ENCODE measurements at places on chromosomes 4 and X.
A peak's percentile ranks its signal among the peaks of the same experiment; 100 is the strongest.

- no peak for DNase-seq
Observed at GRCh38 chrX:138756234-138756633, 44.7 kb upstream of the FGF13 start.

GRCh38 chr4:147480502-147480890 is 401 bp upstream of the EDNRA start:
- DNase-seq, result no peak

DNA sequence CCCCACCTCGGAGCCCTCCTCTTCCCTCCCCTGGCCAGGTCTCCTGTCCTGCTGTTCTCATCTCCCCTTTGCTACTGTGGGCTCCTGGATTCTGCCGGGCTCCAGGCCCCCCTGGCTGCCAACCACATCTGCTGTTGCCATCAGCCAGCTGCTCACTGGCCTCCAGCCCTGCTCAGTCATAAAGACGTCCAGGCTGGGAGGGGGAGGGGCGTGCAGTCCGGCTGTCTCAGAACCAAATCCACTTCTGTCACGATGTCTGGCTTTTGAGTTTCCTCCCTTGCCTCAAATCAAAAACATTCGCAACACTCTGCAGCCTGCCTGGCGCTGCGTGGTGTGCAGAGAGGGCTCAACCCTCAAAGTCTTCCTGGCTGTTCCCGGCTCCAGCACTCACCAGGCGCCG is 7.1 kb downstream of the RASL11B start:
- DNase-seq, result no peak

DNA sequence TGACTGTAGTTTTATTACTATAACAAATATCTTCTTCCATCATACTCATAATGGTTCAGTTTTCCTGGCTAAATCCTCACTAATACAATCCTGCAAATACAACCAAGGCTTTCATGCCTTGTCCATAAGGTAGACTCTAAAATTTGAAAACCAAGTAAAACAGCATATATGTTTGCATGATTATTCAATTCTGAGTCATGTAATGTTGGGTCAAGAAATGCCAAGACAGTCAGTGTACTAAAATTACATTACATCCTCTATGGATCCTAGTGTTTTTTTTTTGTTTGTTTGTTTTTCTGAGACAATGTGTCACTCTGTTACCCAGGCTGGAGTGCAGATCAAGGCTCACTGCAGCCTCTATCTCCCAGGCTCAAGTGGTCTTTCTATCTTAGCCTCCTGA is 38.6 kb upstream of the TEX13D start:
- DNase-seq, result no peak

- no peak for DNase-seq
Observed at GRCh38 chr4:82782626-82783345, 15.8 kb downstream of the SCD5 start.

GRCh38 chrX:131881194-131881593 is 141.9 kb upstream of the STK26 start:
- no peak for DNase-seq

DNA sequence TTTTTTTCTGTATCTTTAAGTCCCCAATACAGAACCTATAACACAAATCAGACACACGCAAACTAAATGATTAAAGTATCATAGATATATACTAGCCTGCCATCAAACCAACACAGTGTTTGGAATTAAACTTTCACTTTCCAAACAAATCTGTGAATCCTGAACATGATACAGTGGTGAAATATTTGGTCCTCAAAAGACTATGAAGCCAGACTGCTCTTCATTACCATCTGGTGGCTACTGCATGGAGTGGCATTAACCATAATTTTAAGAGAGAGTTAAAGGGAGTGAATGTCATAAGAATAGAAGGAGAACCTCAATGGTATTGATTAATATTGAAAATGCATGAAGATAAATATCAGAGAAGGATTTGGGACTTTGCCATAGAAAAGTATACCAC is 9.2 kb upstream of the GABRA4 start:
- DNase-seq, result no peak

DNA sequence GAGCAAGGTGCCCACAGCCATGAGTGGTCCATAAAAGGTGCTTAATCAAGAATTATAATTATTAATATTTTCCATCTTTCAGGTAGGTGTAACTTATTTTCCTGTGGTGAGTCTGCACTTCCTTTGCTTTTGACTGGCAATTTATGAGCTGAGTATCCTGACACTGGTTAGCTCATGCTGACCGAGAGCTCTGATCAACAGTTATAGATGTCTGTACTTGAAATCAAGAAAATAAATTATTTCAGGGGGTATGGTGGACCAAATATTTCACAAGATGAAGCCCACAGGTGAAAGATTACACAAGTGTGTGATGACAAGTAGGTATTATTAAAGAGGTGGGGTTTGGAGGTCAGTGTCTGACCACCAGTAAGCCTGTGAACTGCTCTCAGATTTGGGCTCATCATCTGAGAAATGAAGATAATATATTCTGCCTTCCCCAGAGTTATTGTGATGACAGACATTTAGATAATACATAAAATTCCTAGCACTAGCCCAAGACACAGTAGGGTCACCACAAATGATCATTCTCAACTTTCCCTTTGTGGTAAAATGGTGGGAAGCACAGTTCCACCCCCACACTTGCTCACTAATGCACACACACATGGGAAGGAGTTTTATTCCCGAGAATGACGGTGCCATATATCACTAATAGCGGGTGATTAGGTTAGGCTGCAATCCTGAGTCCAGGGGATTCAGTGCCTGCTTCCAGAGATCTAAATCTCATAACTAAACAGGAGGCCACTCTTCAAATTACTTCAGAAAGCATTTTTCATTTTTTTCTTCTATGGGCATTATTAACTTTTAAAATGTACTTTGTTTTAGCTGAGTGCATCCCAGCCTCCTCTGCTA is 34.0 kb upstream of the PACRGL start:
- DNase-seq, result no peak

DNA sequence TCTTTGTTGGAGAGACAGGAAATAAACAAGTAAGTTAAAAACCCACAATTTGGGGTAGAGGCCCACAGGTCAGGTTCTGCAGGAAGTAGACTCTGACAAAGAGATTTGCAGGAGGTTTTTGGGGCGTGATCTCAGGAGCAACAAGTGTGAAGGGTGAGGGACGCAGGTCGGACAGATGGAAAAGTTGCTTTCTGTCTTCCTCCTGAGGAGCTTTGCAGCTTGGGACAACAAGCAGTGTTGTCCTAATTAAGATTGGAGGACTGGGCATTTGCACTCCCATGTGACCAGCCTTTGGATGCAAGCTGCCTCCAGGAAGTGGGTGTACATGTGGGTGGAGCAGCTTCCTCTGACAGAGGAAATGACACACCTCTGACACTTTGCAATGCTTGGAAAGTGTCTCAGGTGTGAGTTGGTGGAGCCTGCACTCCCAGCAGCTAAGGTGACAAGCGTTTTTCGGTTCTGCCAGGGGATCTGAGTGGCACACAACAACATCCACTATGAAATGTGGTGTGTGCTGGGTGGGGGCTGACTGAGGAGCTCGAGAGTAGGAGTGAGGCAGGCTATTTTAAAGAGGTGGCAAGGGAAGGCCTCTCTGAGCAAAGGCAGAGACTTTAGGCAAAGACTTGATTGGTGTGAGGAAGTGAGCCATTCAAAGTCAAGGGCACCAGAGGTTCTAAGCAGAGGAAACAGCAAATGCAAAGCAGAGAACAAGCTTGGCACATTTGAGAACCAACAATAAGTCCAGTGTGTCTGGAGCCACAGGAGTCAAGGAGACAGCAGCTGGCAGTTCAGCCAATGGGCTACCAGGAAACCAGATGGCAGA is 339.8 kb upstream of the GATB start:
- no peak for DNase-seq

- DNase-seq, result peak; percentile 11
Observed at GRCh38 chrX:25144043-25144940, 128.5 kb upstream of the ARX start.

GRCh38 chr4:54728368-54728767 is 70.6 kb downstream of the KIT start:
- no peak for DNase-seq

DNA sequence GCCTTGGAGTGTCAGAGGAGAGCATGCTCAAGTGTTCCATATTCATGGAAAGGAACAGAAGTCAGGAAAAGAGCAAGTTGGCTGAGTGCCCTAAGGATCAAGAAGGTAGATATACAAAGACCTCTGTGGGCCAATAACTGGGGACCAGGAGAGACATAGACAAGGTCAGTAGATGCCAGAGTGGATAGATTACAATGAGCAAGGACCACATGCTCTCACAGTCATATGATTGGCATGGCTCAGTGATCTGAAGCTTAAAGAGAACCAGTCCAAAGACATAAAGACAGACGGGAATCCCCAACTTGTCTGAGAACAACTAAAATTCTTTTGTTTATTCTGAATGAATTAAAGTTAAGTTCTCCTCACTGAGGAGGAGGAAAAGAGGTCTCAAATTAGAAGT is 289.7 kb downstream of the HS3ST1 start:
- DNase-seq, result no peak

- no peak for DNase-seq
Observed at GRCh38 chr4:18185491-18185890, 163.9 kb upstream of the LCORL start.

- peak; percentile 11 for DNase-seq
Observed at GRCh38 chr4:4541040-4541631, 712 bp downstream of the STX18 start.

- no peak for DNase-seq
Observed at GRCh38 chr4:10178763-10179162, 62.2 kb upstream of the WDR1 start.

GRCh38 chrX:17443556-17443955 is 68.6 kb downstream of the NHS start:
- DNase-seq, result no peak

- no peak for DNase-seq
Observed at GRCh38 chr4:56314207-56314915, 72.9 kb downstream of the AASDH start.

GRCh38 chr4:188821500-188821899 is 682.3 kb downstream of the TRIML1 start:
- no peak for DNase-seq

- no peak for DNase-seq
Observed at GRCh38 chr4:83574247-83574646, 38.3 kb downstream of the GPAT3 start.

- no peak for DNase-seq
Observed at GRCh38 chr4:176601124-176601523, 191.6 kb downstream of the VEGFC start.

DNA sequence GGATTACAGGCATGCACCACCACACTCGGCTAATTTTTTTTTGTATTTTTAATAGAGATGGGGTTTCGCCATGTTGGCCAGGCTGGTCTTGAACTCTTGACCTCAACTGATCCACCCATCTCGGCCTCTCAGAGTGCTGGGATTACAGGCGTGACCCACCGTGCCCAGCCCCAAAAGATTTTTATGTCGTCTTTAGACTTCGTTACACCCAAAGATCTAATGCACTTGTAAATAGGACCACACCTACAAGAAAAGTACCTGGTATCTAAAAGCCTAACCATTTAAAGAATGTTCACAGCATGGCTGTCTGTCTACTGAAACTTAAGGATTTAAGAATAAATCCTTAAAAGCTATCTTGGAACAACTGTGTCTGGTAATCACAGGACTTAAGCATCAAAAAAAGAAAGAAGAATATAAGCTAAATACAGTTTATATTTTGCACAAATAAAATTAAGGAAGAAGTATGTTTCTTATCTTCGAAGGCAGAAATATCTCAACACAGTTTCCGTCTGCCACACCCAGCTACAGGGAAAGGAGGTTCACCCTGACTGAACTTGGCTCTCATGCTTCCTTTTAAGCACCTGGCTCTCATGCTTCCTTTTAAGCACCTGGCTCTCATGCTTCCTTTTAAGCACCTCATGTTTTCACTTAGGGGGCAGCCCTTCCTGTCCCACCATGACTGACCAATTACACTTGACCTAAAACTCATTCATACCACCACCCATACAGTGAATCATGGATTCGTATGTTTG is 92.0 kb upstream of the STS start:
- no peak for DNase-seq

DNA sequence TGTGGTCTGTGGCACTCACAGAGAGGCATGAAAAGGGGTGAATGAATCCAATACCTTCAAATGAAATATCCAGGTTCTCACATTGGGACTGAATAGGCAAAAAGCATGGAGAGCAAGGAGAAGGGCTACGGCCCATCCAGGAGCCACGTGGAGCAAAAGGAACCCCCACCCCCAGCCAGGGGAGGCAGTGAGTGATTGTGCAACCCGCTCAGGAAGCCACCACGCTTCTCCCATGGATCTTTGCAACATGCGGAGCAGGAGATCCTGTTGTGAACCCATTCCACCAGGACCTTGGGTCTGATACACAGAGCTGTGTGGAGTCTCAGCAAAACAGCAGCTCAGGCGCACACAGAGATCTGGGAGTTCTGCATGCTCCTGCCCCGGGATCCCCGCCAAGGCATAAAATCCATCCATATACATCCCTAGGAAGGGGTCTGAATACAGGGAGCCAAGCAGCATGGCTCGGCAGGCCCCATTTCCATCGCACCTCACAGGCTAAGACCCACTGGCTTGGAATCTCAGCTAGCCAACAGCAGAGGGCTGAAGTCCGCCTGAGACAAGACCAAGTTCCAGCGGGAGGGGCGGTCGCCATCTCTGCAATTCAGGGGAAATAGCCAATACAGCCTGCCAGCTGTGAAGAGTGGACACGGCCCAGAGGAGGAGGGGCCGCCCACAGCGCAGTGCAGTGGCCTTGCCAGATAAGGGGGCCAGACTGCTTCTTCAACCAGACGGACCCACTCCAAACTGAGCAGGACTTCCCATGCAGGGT is 80.2 kb downstream of the FGF16 start:
- DNase-seq, result no peak

- no peak for DNase-seq
Observed at GRCh38 chr4:5446595-5447226, 261.6 kb downstream of the EVC2 start.

- no peak for DNase-seq
Observed at GRCh38 chr4:8453957-8454356, 13.4 kb downstream of the TRMT44 start.

- DNase-seq, result no peak
Observed at GRCh38 chr4:67122029-67122428, 423.3 kb downstream of the CENPC start.

DNA sequence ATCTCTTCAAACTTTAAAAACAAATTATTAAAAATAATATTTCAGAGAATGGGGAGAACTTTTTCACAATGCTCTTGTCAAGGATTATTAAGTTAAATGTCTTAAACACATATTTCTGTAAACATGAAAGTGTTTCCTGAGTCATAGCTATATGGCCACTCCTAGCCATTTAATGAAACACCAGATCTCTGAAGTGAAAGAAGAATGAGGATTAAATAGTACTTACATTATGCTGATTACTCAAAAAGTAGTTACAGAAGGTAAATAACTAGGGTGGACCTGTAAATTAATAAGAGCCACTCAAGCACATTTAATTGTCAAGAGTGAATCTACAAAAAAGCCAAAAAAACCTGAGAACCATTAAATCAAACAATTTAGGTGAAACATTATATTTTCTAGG is 57.6 kb upstream of the GALNT7 start:
- DNase-seq, result no peak

DNA sequence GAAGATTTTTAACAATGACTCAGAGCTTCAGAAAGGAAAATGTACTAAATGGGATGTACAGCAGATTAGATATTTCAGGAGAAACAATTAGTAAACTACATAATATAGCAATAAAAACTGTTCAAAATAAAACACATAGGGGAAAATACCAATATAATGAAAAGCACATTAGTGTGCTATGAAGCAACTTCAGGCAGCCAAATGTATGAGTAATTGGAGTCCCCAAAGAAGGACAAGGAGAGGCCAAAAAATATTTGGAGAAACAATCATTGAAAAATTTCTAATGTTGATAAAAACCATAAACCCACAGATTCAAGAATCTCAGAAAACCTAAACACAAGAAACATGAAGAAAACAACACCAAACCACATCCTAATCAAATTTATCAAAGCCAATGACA is 129.3 kb upstream of the CHRDL1 start:
- DNase-seq, result no peak

GRCh38 chrX:126485409-126485808 is 67.2 kb downstream of the DCAF12L1 start:
- no peak for DNase-seq

All from activated CD8-positive, alpha-beta memory T cell treated with anti-CD3 and anti-CD28 coated beads for 48 hours (primary cell).